Lower lobe of right lung (tissue), 2 donors: ENCODE measurements at places on chromosomes 11 and 22. TPM values are rescaled to one million over a fixed set of nuclear protein-coding genes. Genes with fewer than 3 reads are reported as not detected.
A peak's percentile ranks its signal among the peaks of the same experiment; 100 is the strongest.

DNA sequence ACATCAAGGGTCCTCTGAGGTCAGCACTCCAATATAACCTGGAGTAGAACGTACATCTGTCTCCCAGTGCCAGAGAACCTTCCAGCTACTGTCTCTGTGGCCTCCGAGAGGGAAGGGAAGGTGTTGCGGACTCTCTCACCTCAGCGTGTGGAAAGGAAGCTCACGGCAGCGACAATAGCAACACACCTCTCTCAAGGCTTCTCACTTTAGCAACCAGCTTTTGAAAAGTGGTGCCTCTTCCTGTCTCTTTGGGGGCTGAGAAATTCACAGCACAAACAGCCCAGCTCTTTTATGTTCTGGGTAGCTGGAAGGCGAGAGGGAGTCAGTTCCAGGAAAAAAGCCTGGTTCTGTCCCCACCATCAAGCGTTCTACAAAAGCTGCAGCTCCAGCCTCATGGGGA is 156.9 kb upstream of the TBCEL start:
- no peak for DNase-seq

GRCh38 chr22:29801153-29801552 is 34.0 kb downstream of the UQCR10 start:
- no peak for DNase-seq

The PHF21B gene
- not detected for total RNA-seq

The RRP7A gene
- total RNA-seq, result 34.4 TPM

GRCh38 chr11:69904974-69905535 is 85.8 kb upstream of the FGF3 start:
- no peak for DNase-seq

GRCh38 chr22:39518996-39519680 is 1.2 kb upstream of the ATF4 start:
- DNase-seq, result peak; percentile 55
